Renal cortex interstitium (tissue), 15 donors: ENCODE measurements at places on chromosomes 7 and 10. TPM values are rescaled to one million over a fixed set of nuclear protein-coding genes. Genes with fewer than 3 reads are reported as not detected.

CCL24 gene
- polyA plus RNA-seq: not detected

GRCh38 chr7:94778711-94779459 is 123.0 kb upstream of the SGCE start:
- no peak for DNase-seq

- no peak for DNase-seq
Measured at GRCh38 chr7:67493366-67493765, 496.7 kb downstream of the TYW1 start.

DNA sequence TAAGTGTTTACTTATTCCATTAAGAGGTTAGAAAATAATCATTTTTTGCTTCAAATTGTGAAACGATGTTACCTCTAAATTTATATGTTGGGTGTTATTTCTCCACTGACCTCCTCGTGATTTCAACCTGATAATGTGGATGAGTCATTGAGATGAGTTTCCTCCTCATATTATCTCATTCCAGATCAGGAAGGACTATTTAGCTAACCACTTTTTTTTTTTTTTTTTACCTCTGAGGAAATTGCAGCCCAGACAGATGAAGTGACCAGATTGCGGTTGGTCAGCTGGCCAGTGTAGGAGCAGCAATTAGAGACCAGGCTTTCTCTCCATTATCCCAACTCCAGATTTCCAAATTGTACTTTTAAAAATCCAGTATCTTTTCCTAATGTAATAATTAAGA is 248.7 kb downstream of the FZD1 start:
- no peak for DNase-seq

DNA sequence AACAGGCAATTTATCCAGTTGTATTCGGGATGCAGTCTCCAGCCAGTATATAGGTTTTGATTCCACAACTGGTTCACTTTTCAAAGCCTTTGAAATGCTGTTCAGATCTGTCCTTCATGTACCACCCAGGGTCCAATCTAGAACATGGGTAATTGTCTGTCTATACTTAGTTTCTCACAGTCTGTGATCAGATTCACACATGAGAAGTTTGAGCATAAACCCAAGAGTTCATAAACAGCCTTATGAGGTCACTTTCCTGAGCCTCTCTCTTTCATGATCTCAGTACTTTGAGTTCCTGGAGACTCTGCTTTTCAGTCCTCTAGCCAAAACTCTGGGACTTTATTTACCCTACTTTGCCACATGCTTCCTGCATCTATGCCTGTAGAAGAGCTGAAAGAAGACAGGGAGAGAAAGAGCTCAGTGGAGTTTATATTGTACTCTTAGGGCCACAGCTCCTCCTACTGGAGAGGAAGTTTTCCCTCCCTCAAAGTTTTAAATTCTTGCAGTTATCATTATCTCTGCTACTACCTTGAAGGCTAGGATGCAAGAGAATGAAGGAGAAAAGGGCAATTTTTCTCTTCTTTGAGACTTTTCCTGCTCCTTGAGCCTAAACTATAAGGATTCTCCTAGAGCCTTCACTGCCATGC is 172.0 kb downstream of the ZEB1 start:
- no peak for DNase-seq

KNDC1 gene
- polyA plus RNA-seq: 7.8 TPM

DNA sequence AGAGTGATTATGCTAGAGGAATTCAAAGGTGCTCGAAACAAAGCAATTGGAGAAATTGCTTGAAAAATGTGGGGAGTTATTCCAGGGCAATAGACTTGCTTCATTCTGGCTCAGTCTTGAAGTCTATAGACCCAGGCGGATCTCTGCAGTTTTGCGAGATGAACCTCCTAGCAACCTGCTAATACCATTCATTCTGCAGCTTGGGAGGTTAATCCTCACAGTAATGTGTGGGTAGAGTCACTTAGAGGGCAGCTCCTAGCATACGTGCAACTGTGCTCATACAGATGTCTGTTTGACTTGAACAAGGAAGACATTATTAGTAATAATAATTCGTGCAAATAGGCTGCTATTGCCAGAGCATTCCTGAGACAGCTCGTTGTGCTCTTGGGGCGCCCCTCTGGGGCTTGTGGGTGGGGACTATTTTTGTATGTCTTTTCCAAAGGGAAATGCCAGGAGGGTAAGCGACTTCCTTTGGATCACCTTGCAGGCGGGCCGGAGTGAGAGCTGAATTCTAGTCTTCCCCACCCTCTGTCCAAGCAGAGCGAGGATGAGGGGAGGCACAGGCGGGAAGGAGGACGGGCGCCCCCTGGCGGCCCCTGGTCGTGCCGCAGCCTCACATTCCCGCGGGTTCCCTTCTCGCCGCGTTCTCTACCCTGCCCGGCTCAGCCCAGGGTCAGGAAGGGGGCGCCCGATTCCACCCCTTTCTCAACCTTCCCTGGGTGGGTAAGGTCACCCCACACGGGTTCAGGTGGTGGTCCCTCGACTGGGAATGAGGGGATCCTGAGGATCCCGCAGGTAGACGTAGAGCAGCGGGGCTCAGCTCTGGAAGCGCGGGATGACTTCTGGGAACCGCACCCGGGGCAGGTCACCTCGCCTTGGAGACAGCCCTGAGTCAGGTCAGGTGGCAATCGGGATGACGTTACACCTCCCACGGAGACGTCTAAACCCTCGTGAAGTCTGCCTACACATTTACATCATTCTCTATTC is 241.5 kb downstream of the PHTF2 start:
- DNase-seq: no peak

DNA sequence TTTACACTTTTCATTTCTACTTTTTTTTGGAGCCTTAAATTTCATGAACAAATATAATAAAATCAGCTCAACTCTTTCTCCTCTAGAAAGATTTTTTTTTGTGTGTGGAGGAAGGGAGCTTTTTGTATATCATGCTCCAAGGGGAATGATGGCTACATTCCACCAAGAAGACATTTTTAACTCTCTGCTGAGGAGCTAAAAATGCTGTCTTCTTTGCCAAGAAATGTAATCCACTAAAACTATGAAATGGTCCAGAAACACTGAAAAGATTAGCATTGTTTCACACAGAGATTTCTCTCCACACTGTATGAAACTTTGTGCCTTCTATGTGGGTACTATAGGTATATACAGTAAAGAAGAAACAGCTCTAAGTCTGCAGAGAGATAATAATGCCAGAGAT is 74.1 kb upstream of the ANK3 start:
- no peak for DNase-seq

- DNase-seq: no peak
Measured at GRCh38 chr10:96279191-96279641, 7.8 kb upstream of the BLNK start.

DNA sequence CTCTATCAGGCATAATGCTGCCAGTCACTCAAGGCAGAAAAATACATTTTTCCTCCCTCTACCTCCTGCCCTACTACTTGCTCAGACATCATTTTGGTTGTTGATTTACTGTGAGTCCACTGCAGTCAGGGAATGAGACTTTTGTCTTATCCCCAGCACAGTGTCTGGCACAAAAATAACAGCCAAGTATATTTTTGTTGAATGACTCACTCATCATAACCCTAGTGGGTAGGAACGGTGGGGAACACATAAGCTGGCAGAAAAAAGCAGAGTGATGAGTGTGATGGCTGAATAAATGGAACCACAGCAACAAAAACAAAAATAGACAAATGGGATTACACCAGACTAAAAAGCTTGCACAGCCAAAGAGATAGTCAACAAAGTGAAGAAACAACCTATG is 65.8 kb upstream of the LAMB4 start:
- no peak for DNase-seq

DNA sequence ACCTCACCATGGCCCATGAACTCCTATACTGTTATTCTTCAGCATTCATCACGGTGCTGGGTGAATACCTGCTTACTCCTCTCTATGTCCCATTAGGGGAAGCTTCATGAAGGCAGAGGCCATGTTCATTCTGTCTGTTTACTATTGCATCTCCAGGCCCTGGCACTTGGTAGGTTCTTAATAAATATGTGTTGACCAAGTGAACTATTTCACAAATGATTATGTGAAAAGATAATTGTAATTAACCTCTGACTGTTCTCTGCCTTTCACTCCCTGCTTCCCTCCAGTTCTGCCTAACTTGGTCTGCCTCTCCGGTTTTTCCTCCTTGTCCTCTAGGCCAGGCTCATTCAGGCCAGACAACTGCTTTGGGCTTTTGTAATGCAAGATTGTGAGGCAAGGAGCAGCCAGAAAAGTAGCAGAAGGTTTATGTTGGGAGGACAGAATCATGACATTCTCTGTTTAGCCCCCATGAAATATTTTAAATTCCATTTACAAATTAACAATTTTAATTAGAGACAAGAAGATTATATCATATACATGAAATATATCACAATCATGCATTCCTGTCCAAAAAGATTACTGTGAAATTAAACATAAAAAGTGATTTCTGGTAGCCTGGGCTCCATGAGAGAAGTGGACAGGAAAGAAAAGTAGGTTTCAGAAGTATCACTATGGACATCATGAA is 42.1 kb upstream of the PLXNA4 start:
- DNase-seq: no peak

DNA sequence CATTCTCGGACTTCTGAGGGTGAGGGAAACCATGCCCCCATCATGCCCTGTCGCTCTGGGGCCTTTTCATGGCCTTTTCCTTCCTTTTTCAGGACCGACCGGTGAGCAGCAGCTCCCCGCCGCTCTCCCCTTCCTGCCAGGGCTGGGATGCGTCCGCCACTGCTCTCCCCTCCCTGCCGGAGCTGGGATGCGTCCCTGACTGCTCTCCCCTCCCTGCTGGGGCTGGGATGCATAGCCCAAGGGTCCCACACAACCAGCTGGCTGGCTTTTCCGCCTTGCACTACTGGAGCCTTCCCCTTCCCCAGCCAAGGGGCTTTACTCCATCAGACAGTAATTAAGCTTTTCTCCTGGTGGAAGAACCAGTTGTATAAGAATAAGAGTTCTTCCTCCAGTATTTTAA is 129.7 kb upstream of the COBL start:
- no peak for DNase-seq

DNA sequence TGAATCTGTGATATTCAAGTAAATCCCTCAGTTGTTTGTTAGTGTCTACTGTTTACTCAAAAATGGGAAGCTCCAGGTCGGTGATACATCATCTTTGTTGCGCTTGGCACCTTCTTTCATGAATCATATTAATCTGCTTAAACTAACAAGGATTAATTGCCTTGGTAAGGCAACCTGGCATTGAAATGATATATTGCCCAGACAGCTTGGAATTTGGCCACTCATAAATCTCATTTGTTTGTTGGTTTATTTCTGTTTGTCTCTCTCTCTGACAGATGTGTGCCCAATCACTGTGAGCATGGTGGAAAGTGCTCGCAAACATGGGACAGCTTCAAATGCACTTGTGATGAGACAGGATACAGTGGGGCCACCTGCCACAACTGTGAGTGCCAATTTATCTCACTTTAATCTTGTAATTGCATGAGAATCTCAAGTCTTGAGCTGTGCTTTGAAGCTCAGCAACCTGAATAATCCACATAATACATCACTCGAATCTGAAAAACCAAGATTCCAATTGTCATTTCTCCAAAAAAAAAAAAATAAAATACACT is 1104.8 kb upstream of the C7orf33 start:
- no peak for DNase-seq

GRCh38 chr10:49331431-49331830 is 32.5 kb downstream of the C10orf71 start:
- no peak for DNase-seq

DNA sequence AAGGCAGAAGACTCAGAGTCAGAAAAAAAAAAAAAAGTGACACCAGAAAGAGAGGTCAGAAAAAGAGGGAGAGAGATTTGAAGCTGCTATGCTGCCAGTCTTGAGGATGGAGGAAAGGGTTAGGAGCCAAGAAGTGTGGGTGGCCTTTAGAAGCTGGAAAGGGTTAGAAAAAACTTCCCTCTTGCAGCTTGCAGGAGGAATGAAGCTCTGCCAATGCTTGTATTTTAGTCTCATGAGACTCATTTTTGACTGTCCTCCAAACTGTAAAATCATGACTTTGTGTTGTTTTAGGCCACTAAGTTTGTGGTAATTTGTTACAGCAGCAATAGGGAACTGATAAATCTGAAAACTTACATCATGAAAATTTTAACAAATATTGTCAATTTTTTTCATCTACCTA is 127.7 kb upstream of the NOBOX start:
- no peak for DNase-seq

VWDE gene
- polyA plus RNA-seq: 4.6 TPM
